ENCODE measurements at places on chromosomes 4 and X. TPM values are rescaled to one million over a fixed set of nuclear protein-coding genes. Genes with fewer than 3 reads are reported as not detected.

- DNase-seq: no peak
- no peak overlapping the region for H3K27ac ChIP-seq
- H3K4me1 ChIP-seq: peaks cover 12% of the 10 kb centered on the region
- H3K4me3 ChIP-seq: no peak overlapping the region
- H3K27me3 ChIP-seq: no peaks in the 10 kb centered on the region
These were observed 13.6 kb downstream of the RBPJ start for GRCh38 chr4:26334366-26334765.

DNA sequence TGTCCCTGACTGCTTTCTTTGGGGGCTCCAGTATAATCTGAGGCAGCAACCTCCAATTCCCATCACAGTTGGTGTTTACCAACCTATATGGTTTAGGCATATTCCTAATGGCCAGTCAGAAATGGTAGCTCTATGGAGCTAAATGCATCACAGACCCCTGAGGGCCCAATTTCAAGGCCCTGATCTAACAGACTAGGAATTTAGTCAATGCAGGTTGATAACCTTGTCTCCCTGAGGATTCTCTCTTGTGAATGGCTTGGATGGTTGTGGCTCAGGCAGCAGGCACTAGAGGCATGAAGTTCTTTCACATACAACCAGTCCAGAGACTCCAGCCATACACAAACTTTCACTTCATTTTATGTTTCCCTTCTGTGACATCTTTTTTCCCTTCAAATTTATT lies 59.4 kb downstream of the TMPRSS11F start:
- H3K27ac ChIP-seq: no peak overlapping the region
- H3K36me3 ChIP-seq: no peaks in the 10 kb centered on the region
- no peaks in the 10 kb centered on the region for H3K4me1 ChIP-seq

DNA sequence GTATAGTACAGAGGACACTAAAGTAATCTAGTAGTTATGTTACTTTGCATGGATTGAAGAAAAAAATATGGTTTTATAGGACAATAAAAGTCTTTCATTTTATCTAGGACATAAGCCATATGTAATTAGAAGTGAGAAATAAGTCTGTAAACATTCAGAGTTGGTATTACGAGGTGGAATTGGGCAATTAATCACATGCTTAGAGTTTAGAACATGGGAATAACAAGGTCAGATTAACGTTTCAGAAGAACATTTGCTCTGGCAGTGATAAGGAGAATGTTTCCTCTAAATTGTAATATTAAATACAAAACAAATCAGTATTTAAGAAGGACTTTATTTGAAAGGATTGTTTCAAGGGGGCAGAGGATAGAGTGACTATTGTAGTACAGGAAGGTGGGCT lies 15.6 kb upstream of the SULT1E1 start:
- no peaks in the 10 kb centered on the region for H3K27me3 ChIP-seq
- no peak for DNase-seq
- no peak overlapping the region for H3K4me3 ChIP-seq
- H3K4me1 ChIP-seq: no peaks in the 10 kb centered on the region

DNA sequence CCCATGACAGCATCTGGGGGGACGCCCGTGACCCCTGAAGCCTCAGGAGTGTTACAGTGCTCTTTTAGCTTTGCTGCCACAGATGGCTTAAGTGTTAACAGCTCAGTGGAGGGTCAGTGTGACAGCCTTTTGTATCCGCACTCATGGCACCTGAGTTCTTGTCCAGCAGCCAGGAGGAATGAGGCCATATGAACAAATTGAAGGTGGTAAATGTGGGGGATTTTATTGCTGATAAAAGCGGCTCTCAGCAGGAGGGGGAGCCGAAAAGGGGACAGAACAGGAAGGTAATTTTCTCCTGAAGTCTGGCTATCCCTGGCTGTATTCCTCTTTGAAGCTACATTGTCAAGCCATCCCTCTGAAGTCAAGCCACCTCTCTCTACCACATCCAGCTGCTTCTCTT lies 441.0 kb downstream of the RAPGEF2 start:
- H3K27ac ChIP-seq: no peak overlapping the region
- H3K36me3 ChIP-seq: no peaks in the 10 kb centered on the region
- no peaks in the 10 kb centered on the region for H3K27me3 ChIP-seq

- no peaks in the 10 kb centered on the region for H3K36me3 ChIP-seq
- H3K4me3 ChIP-seq: no peak overlapping the region
- DNase-seq: peak; percentile 41
- H3K4me1 ChIP-seq: no peaks in the 10 kb centered on the region
- peaks cover 35% of the 10 kb centered on the region for H3K27me3 ChIP-seq
These were observed 248.1 kb downstream of the C4orf33 start for GRCh38 chr4:129344058-129344457.

DNA sequence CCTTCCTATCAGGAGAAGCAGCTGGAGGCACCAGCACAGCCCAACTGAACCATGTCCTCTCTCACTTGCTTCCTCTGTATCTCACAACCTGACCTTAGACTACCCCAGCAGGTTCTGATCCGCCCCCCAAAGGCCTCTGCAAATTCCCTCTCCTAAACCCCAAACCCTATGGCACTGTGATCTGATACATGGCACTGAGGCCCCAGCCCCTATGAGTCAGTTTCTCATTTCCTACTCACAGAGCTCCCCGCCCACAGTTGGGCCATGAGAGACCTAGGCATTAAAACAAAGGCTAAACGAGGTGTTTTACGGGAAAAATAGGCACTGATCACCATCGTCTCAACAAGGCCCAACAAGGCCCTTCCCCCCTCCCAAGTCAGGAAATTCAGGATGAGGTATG lies 19.1 kb downstream of the SASH3 start:
- no peaks in the 10 kb centered on the region for H3K4me1 ChIP-seq
- DNase-seq: no peak
- H3K4me3 ChIP-seq: no peak overlapping the region
- H3K27me3 ChIP-seq: no peaks in the 10 kb centered on the region

DNA sequence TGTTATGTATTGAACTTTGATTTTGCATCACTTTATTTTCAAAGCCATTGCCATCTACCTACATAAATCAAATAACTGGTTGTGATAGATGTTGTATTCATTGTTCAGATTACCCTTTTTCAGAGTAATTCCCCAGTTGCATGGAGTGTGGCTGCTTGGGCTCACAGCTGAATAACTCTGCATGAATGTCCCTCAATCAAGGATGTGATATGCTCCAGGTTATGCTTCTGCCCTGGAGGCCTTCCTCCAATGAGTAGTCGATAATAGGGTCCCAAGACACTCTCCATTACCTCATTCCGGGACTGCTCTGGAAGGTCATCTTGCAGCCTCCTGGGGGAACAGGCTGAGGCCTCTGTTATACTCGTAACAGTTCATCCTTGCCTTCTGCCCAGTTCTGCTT lies 251.8 kb downstream of the ADGRL3 start:
- H3K27ac ChIP-seq: no peak overlapping the region
- H3K4me3 ChIP-seq: no peak overlapping the region
- DNase-seq: no peak
- no peaks in the 10 kb centered on the region for H3K27me3 ChIP-seq
- H3K4me1 ChIP-seq: no peaks in the 10 kb centered on the region

- H3K4me1 ChIP-seq: no peaks in the 10 kb centered on the region
- DNase-seq: no peak
- H3K4me3 ChIP-seq: no peak overlapping the region
- H3K27me3 ChIP-seq: no peaks in the 10 kb centered on the region
- no peaks in the 10 kb centered on the region for H3K36me3 ChIP-seq
These were observed 41.9 kb downstream of the FHL1 start for GRCh38 chrX:136189222-136189621.

DNA sequence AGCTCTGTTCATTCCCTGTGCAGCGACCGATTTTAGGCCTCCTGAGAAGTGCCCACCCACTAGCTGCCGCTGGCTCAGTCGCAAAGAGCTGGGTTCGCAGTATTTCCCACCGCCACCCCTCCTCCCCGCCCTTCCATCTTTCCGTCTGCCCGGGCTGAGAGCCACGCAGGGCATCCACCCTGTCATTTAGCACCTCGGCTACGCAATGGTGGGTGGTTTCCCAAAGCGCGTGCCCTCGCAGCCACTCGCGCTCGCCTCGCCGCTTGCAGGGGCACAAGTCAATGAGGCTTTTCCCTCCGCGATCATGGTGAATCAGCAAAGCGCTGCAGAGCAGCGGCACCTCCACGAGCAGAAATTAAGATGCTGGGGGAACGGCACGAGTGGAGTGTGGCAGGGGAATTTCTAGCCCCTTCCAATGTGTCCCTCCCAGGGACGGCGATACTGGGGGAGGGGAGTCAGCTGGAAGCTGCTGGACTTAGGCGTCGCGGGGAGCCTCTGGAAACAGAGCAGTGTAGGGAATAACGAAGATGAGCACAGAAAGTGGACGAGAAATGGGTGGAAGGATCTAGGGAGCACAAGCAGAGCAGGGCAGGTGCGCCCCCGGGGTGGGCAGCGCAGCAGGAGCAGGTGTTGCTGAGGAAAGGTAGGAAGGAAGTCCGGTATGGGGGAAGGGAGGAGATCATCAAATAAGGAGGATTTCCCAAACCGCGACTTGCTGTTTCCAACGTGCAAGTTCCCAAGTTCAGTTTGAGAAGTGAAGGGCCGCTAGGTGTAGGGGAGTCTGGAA lies 2.4 kb upstream of the PTCHD1 start:
- H3K36me3 ChIP-seq: no peaks in the 10 kb centered on the region
- H3K4me1 ChIP-seq: no peaks in the 10 kb centered on the region
- H3K27me3 ChIP-seq: peaks cover 89% of the 10 kb centered on the region

- no peaks in the 10 kb centered on the region for H3K27me3 ChIP-seq
- no peak for DNase-seq
- no peaks in the 10 kb centered on the region for H3K4me1 ChIP-seq
- no peak overlapping the region for H3K4me3 ChIP-seq
These were observed 206.4 kb downstream of the KLHL13 start for GRCh38 chrX:117910216-117910615.

GRCh38 chr4:5137927-5138326 lies 86.6 kb downstream of the STK32B start:
- H3K4me1 ChIP-seq: no peaks in the 10 kb centered on the region
- no peaks in the 10 kb centered on the region for H3K36me3 ChIP-seq
- no peak for DNase-seq
- H3K27me3 ChIP-seq: no peaks in the 10 kb centered on the region
- H3K4me3 ChIP-seq: no peak overlapping the region
- H3K27ac ChIP-seq: no peak overlapping the region

DNA sequence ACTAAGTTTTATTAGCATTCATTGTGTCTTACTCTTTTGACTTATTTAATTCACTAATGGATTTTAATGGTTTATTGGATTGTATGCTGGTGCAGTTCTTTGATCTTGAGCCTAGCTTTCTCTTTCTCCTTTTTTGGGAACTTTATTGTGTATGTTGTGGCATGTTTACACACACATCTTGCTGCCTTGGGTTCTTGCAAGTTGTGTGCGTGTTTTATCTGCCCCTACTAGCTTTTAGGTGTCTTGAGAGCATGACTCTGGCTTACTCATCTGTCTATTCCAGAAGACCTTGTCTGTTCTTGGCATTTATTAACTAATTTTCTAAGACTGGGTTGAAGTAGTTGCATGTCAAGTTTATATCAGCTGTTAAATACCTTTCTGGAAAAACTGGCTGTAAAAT lies 2.7 kb downstream of the TMEM165 start:
- H3K27me3 ChIP-seq: no peaks in the 10 kb centered on the region
- no peaks in the 10 kb centered on the region for H3K36me3 ChIP-seq
- DNase-seq: no peak
- no peak overlapping the region for H3K27ac ChIP-seq

GRCh38 chr4:112253382-112254000 lies 21.9 kb downstream of the AP1AR start:
- peaks cover 4% of the 10 kb centered on the region for H3K36me3 ChIP-seq
- H3K4me1 ChIP-seq: no peaks in the 10 kb centered on the region
- H3K27me3 ChIP-seq: no peaks in the 10 kb centered on the region
- H3K27ac ChIP-seq: no peak overlapping the region
- no peak overlapping the region for H3K4me3 ChIP-seq

DNA sequence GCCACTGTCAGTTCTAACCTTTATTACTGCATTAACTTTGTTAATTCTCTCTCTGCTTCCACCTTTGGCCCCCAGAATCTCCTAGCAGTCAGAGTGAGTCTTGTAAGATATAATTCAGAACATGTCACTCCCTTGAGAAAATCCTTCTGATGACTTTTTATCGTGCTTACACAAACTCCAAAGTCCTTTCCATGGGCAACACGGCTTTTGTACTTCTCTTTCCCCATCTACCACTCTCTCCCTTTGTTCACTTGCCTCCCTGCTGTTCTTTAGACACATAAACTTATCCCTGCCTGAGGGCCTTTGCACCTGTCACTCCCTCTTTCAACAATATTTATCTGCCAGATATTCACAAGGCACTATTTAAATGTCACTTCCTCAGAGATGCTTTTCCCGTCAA lies 64.8 kb downstream of the MAOB start:
- DNase-seq: no peak
- no peaks in the 10 kb centered on the region for H3K36me3 ChIP-seq
- peaks cover 27% of the 10 kb centered on the region for H3K27me3 ChIP-seq
- no peak overlapping the region for H3K27ac ChIP-seq
- H3K4me3 ChIP-seq: no peak overlapping the region

- H3K36me3 ChIP-seq: no peaks in the 10 kb centered on the region
- H3K4me3 ChIP-seq: no peak overlapping the region
- no peaks in the 10 kb centered on the region for H3K4me1 ChIP-seq
- H3K27me3 ChIP-seq: no peaks in the 10 kb centered on the region
These were observed 577 bp upstream of the YIPF7 start for GRCh38 chr4:44652002-44652401.

GRCh38 chr4:74618659-74619058 lies 173.7 kb downstream of the AREG start:
- no peak overlapping the region for H3K4me3 ChIP-seq
- peaks cover 13% of the 10 kb centered on the region for H3K4me1 ChIP-seq

Gene HMX1
- total RNA-seq: not detected

Gene CLCN4
- total RNA-seq: 18.2 TPM

Gene SPANXN4
- not detected for total RNA-seq

Gene SSX2
- not detected for total RNA-seq
